ENCODE measurements at places on chromosomes 4 and X.

GRCh38 chr4:106615961-106616360 is 247.4 kb upstream of the GIMD1 start:
- DNase-seq: no peak

GRCh38 chr4:127347936-127348335 is 284.8 kb upstream of the INTU start:
- DNase-seq: no peak

- DNase-seq: no peak
Observed at GRCh38 chr4:69092190-69092589, 4.1 kb upstream of the UGT2B7 start.

GRCh38 chrX:145735036-145735435 is 82.6 kb upstream of the SLITRK2 start:
- no peak for DNase-seq

DNA sequence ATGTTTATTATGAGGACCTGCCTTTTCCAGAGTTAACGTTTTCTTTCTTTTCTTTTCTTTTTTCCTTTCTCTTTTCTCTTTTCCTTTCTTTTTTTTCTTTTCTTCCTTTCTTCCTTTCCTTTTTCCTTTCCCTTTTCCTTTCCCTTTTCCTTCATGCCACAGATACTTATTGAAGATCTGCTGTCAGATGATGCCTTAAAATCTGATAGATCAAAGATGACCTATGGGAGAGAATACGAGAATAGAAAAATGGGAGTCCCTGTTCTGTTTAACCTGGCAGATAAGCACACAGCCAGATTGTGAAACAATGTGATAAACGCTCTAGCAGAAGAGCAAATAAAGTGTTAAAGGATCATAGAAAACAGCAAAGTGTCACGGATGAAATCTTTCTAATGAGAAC is 38.9 kb downstream of the AFF1 start:
- no peak for DNase-seq

DNA sequence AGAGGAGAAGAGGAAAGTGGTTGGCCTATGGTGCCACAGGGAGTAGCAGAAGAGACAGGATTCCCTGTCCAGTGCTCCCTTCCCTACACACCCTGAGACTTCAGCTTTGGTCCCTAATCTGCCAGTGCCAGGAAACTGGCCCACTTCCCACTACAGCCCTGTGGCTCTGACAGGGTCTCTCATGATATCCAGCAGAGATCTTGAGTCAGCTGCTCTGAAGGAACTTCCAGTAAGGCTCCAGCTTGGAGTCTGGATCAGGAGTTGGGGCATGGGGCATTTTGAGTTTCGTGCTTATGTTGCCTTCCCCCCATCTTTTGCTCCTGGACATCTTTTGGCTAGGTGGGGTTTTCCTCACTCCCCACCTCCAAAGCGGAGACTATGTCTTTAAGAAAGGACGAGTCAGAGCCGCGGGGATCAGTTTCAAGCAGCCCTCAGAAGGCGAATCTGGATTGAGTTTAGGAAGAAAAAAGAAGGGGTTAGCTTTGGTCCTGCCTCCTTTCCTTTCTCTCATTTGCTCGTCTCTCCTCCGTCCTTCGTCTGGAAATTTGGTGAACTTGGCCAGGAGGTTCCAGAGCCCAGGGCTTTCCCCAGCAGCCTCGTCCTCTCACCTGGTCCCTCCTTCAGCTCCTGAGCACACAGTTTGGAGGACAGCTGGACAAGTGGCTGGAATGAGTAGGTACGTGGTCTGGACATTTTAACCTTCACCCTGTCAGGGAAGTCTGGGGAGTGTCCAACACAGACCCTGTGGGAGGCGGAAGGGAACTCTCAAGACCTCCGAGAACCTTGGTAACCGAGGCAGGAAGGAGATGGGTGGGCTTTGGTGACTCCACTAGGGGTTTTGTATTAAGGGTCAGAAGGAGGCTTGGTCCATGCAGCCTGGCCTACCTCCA is 104.4 kb downstream of the RTL5 start:
- no peak for DNase-seq
